Mucosa of descending colon (tissue), 3 donors: ENCODE measurements at places on chromosomes 1 and 21.

DNA sequence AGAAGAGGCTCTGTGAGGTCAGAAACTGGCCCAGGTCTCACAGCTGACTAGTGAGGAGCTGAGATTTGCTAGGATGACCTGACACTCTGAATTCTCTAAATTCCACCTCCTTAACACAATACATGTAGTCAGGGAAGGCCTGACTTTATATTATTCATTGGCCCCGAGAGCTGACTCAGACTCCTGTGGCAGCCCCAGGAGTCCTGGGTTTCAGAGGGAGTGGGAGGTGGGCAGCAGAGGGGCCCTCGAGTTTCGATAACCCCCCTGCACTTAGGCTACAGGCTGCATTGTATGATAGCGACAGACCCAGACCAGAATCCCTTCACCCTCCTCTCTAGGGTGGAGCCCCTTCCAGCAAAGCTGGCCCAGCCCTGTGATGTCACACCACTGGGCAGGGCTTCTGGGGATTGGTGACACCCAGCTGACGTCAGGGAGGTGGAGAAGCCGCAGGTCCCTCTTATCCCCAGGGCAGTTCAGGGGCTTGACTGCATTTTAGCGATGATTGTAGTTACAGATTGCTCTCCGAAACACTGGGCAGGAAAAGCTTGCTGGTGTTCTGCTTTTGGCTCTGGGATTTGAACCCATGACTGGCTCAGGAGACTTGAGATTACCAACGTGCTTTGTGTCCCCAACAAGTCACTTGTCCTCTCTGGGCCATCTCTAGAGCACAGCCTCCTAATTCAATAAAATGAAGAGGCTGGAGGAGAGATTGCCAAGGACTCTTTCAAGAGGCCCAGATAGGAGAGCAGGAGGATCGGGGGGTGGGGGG, 17.0 kb upstream of the GPR37L1 start:
- peak; percentile 93 for DNase-seq

GRCh38 chr1:234970401-234970730, 158.3 kb downstream of the TOMM20 start:
- no peak for DNase-seq

DNA sequence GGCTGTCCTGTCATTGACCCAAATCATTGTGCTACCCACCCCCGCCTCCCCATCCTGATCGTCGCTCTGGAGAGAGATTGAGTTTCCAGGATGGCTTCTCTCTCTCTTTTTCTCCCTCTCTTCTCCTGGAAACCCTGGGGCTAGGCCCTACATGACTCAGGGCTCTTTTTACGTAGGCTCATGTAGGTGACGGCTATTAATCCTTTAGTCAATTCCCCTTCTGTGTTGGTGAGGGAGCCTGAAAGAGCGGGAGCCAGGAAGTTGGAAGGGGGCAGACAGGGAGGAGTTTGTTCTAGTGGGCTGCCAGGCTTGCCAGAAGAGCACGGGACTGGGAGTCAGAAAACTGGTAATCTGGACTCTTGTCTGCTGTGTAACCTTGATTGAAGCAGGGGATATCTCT, 9.7 kb downstream of the ATP2B4 start:
- no peak for DNase-seq

DNA sequence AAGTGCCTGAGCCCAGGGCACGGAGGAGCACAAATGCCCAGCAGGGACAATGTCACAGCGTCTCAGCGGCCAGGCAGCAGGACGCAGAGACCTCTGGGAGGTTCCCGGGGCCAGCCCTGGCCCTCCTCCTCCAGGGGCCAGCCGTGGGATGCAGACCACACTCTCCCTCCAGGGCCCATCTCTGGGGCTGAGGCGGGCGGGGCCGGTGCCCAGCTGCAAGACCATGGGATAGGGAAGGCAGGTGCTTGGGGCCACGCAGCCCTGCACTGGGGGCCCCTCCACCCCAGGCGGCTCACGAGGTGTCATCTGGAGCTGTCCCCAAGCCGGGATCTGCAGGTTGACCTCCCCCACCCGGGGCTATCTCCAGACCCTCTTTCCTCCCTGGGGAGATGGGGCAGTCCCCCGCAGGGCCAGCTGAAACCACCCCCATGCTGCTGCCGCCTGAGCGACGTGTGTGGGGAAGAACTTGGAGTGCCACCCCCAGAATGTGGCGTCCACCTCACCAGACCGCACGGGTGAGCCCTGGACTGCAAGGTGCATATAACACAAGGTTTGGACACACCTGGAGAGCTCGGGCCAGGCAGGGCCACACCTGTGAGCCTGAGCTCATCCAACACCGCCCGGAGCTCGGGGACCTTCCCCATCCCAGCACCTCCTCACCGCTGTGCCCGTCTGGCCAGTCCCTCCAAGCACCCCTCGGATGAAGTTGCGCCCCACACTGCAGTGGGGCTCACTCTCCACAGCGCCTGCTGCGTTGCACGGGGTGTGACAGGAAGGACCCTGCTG, 4.1 kb upstream of the TTLL10 start:
- DNase-seq, result peak; percentile 25

- no peak for DNase-seq
These were observed 111.5 kb downstream of the CAPN8 start for GRCh38 chr1:223553957-223554356.

DNA sequence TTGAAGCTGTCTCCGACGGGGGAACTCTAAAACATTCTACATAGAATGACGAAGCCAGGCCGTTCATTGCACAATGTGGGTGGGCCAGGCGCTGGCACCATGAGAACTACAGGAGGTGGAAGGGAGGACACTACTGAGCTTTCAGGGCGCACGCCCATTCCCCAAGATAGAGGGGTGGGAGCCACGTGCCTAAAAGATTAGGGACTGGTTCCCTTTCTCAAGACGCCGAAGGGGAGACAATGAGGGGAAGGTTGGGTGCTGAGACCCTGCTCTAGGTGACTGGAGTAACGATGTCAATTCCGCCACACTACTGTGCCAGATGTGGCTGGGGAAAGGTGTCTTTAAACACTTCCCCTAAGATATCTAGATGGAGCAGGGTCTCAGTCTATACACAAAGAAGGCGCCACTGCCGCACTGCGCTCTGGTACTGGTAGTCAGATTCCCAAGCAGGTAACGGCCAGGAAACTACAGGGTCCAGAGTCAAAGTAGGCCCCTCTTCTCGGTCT, 782 bp downstream of the CSDE1 start:
- peak; percentile 41 for DNase-seq

GRCh38 chr21:22743085-22743484, 1744.9 kb downstream of the NCAM2 start:
- DNase-seq, result no peak

DNA sequence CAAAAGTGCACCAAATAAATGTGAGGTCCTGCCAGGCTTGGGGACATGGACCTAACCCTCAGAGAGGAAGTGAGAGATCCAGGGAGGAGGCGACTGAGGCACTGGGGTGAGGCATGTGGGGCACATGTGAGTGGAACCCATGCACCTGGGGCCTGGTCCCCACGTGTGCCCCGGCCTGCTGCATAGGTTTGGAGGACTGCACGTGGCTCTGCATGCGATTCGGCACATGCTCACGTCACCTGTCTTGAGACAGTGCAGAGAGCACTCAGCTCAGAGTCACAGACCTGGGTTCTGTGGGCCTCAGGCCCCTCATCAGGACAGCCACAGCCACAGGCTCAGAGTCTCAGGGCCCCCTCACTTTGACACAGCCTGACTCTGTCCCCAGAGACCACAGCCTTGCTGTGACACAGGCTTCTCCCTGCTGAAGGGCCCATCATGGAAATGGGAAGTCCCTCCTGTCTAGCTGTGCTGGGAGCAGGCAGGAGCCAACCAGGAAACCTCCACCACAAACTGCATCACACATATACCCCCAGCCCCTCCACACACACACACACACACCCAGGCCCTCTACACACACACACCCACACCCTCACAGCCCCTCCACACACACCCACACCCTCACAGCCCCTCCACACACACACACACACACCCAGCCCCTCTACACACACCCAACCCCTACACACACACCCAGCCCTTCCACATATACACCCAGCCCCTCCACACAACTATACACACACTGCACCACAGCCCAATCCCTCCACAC, 48.2 kb downstream of the SLC9A1 start:
- DNase-seq, result no peak

DNA sequence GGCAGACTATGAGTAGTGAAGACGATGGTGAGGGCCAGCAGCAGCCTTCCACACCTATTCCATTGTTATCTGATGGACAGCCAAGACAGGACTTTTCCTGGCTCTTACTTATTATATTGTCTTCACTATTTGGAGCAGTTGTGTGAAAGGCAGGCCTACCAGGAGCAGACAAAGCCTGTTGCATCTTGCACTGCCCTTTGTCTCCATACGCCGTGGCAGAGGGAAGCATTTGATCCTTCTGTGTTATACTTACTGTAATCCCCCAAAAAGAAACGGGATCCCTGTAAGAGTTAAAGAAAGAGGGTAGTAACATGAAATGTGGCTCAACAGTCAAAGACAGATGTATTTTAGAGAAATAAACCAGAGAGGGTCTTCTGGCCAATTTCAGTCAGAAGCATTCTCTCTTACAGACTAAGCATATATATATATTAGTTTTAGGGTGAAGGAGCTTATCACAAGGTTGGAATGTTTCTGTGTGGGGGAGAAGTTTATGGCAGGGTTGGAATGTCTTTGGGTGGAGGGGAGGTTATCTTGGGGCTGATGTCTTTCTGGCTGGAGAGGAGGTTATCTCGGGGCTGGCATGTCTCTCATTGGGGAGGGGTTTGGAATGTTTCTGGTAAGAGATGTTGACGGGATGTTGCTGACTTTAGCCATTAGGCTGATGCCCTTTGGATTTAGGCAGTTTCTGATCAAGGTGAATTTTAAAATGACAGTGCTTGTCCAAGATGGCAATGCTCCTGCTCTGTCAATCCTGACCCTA, 23.4 kb upstream of the HSD3B1 start:
- DNase-seq, result no peak

- DNase-seq, result no peak
These were observed 139.7 kb downstream of the ROR1 start for GRCh38 chr1:63913533-63913932.

- DNase-seq, result no peak
These were observed 406 bp downstream of the PUSL1 start for GRCh38 chr1:1308756-1309250.

DNA sequence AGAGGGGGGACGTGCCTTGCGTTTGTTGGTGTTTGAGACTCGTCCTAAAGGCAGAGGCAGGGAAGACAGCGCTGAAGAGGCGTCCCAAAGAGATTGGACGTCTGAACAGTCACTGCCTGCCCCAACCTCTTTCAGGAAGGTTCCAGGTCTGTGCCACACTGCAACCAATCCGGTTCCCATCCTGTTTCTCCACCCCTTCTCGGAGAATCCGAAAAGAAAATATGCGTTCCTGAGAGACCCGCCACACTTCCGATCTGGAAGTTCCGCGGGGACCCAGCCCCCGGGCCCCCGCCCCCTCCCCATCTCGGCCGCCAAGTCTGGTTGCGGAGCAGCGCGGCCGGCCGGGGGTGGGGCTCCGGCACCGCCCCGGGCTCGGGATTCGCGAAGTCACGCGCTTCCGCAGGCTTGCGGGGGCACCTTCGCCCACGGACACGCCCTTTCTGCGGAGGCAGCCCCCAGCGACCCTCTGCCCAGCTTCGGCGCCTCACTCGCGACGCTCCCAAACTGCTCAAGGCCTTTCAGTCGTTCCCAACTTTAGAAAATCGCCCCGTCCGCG, 124.5 kb upstream of the DPYD start:
- no peak for DNase-seq

DNA sequence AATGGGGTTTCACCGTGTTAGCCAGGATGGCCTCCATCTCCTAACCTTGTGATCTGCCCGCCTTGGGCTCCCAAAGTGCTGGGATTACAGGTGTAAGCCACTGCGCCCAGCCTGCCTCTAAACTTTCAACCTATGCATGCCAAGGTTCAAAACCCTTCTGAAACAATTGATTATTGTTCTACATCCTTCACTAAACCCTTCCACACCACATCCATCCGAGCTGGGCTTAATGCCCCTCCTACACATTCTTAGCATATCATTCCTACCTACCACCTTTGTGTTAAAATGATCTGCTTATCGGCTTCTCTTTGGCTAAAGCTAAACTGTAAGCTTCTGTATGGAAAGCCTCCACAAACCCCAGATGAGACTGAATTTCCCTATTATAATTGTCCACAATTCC, 40.8 kb upstream of the DOCK7 start:
- DNase-seq, result no peak

DNA sequence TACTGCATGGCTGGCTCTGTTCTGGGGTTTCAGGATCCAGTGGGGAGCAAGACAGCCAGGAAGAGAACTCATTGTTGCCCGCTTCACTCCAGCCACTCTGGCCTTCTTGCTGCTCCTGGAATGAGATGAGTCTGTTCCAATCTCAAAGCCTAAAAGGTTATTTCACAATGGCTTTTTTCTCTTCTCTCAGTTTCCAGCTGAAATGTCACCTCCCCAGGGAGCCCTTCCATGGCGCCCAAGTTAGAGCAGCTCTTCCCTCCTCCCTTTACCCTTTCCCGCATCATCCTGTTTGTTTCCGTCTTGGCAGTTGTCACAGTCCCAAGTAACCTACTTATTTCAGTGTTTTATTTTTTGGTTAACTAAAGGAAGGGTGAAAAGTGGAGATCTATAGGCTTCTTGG, 15.8 kb downstream of the PLA2G2A start:
- DNase-seq, result no peak

DNA sequence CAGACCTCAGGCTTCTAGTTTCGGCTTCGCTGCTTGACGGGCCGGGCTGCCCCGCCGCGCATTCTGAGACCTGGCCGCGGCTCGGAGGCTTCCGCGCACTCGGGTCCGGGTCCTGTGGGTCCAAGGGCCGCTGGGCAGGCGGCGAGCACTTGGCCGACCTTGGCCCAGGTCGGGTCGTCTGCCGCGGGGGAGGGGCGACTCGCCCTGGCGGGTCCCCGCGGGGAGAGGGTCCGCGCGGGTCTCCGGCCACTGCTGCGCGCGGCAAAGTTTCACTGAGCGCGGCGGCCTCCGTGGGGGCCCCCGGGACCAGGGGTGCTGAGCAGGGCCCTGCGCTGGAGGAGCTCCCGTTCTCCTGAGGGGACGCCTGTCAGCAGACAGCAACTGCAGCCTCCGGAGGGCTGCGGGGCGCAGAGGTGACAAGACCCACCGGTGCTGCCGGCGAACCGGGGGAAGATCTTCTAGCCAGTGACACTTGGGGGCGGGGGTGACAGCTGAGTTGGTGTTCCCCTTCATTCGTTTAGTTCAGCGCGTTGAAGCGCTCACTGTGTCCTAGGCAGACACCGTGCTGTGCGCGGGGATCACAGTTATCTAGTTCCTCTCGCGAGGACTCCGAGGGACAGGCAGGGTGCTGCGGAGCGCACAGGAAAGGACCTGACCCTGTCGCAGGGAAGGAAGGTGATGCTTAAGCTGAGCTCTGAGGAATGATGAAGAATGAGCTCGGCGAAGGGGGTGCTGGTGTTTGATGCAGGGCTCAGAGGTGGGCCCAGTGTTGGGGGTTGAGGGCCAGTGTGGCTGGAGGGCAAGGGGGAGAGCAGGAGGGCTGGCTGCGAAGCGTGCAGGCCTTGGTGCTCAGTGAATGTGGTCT, 725 bp downstream of the MTFR1L start:
- DNase-seq, result peak; percentile 78

- DNase-seq, result no peak
These were observed 11.3 kb downstream of the NFIA start for GRCh38 chr1:61093525-61094137.

GRCh38 chr1:206969090-206969489, 1.2 kb downstream of the FCAMR start:
- DNase-seq, result peak; percentile 76
